ENCODE measurements at places on chromosomes 12 and 14.

DNA sequence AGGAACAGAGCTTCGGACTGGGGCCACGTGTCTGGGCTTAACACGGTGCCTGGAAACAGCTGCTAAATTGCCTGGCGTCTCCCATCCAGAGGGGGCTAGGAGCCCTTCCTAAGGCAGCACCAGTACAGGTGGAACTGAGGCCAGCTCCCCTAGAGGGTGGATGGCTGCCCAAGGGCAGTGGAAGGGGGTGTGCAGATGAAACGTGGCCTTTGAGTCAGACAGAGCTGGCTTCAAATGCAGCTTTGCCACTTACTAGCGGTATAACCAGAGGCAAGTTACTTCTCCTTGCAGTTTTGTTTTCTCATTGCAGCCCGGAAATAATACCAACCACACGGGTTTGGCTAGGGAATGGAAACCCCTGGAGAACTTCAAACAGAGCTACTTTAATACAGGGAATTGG is 59.3 kb upstream of the SLC24A4 start:
- no peaks in the 10 kb centered on the region for H3K27me3 ChIP-seq
- no peak overlapping the region for H3K4me3 ChIP-seq
- H3K27ac ChIP-seq, result no peak overlapping the region
- H3K4me1 ChIP-seq, result no peaks in the 10 kb centered on the region
- no peak for DNase-seq

DNA sequence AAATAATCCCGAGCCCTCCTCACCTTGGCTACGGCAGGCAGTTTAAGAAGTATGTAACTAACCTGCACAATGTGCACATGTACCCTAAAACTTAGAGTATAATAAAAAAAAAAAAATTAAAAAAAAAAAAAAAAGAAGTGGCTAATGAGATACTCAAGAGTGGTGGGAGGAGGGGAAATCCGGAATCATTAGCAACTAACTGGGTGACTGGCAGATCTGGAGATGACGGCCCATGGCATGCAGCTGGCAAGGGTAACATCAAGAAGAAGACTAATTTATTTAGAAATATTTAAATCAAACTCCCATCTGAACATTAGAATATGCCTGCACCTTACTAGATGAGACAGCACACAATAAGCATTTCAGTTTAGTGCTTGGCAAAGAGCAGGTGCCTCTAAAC is 52.3 kb upstream of the TMCC3 start:
- DNase-seq, result no peak
- H3K27ac ChIP-seq, result no peak overlapping the region
- H3K27me3 ChIP-seq, result no peaks in the 10 kb centered on the region
- H3K36me3 ChIP-seq, result no peaks in the 10 kb centered on the region
- no peak overlapping the region for H3K4me3 ChIP-seq
- H3K4me1 ChIP-seq, result no peaks in the 10 kb centered on the region

DNA sequence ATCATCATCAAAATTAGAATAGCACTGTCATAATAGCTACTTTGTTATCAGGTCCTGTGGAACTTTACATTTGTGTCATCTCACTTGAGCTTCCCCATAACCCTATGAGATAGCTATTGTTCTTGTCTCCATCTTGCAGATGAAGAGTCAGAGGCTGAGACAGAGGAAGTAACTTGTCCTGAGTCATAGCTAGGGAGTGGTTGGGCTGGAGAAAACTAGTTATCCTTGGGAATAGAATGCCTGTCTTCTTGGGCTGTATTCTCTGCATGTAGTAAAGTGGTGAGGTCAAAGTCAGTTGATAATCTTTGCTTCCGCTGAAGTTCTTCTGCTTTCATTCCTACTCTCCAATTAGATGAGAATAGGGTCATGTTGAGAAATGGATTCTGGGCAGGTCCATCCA is 117.0 kb downstream of the SMOC1 start:
- DNase-seq, result no peak
- peaks cover 11% of the 10 kb centered on the region for H3K4me1 ChIP-seq
- H3K36me3 ChIP-seq, result peaks cover 20% of the 10 kb centered on the region
- H3K27ac ChIP-seq, result no peak overlapping the region
- H3K4me3 ChIP-seq, result no peak overlapping the region

- no peaks in the 10 kb centered on the region for H3K36me3 ChIP-seq
- no peak overlapping the region for H3K4me3 ChIP-seq
- no peak overlapping the region for H3K27ac ChIP-seq
- peaks cover 26% of the 10 kb centered on the region for H3K27me3 ChIP-seq
- no peak for DNase-seq
Observed at GRCh38 chr12:55713721-55714120, 2.1 kb upstream of the BLOC1S1 start.

DNA sequence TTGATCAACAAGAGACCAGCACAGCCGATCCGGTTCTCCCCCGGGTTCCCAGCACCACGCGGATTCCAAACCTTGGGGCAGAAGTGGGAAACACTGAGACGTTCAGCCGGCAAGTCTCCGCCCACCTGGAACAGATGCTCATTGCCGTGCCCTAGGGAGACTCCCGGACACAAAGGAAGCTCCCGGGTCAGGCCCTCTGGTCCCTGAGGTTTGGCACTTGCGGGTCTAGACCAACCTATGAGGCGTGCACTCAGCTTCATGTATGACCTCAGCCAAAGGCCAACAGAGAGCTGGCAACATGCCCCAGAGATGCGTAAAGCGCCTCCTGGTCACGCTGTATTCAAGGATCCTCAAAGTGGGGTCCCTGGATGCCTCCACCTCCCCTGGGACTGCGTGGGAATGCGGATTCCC is 2.5 kb downstream of the RIMBP2 start:
- H3K4me1 ChIP-seq, result peaks cover 35% of the 10 kb centered on the region
- H3K4me3 ChIP-seq, result peak overlapping the region; percentile 71
- DNase-seq, result no peak
- peaks cover 76% of the 10 kb centered on the region for H3K27me3 ChIP-seq

GRCh38 chr14:52279408-52279807 is 11.9 kb downstream of the PTGDR start:
- no peak for DNase-seq
- no peak overlapping the region for H3K27ac ChIP-seq
- H3K4me1 ChIP-seq, result no peaks in the 10 kb centered on the region
- H3K36me3 ChIP-seq, result no peaks in the 10 kb centered on the region

GRCh38 chr14:23578560-23579310 is at the start of gene JPH4:
JPH4 (minus strand) TSS chr14:23578790; CDS start chr14:23577453, 1,337 bp downstream.
- peaks cover 16% of the 10 kb centered on the region for H3K4me1 ChIP-seq
- DNase-seq, result peak; percentile 79
- no peak within 1 kb of the TSS for H3K27ac ChIP-seq
- H3K27me3 ChIP-seq, result peaks cover 45% of the 10 kb centered on the region

DNA sequence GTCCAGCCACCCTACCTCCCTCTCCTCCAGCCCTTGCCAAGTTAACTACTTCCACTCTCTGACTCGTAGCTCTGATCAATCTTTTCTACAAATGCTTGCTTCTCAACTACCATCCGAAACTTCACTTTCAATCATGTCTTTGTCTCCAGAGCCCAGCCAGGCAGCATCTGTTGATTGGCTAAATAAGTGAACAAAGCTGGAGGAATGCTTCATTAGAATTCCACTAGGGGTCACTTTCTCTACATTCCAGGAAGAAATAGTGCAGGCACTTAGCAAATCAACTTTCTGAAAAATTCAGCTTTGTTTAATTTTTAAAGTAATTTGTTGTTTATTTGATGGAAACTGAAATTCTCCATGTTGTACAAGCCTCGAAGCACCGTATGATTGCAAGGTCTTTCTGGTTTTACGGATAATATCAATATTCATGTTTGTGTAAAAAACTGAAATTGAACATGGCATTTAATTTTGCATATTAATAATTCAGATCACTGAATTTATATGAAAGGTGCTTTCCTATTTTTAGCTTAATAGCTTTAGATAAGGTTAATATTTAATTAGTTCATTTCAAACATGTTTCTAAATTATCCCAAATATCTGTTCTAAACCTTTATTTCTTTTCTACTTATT is 32.4 kb upstream of the HELB start:
- H3K4me1 ChIP-seq, result peaks cover 3% of the 10 kb centered on the region
- H3K36me3 ChIP-seq, result no peaks in the 10 kb centered on the region
- no peaks in the 10 kb centered on the region for H3K27me3 ChIP-seq
- H3K27ac ChIP-seq, result no peak overlapping the region

- H3K36me3 ChIP-seq, result no peaks in the 10 kb centered on the region
- no peak overlapping the region for H3K4me3 ChIP-seq
- no peaks in the 10 kb centered on the region for H3K4me1 ChIP-seq
- H3K27ac ChIP-seq, result no peak overlapping the region
- no peak for DNase-seq
Observed at GRCh38 chr14:33985242-33985641, 34.4 kb upstream of the EGLN3 start.

DNA sequence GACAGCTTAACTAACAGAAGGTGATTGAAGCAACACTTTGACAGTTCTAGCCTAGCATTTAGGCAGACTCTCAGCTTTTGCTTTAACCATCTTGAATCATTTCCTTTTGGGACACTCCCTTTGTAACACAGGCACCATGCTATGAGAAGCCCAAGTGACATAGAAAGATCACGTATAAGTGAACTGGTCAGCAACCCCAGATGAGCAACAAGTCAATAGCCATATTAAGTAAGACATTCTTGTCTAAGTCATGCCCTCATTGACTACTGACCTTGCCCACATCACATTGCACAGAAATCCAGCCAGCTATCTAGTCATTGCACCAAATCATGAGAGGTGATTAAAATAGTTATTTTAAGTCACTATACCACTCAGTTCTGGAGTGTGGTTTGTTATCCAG is 476.8 kb downstream of the TRHDE start:
- no peak overlapping the region for H3K4me3 ChIP-seq
- no peak overlapping the region for H3K27ac ChIP-seq
- no peaks in the 10 kb centered on the region for H3K36me3 ChIP-seq
- no peaks in the 10 kb centered on the region for H3K4me1 ChIP-seq
- H3K27me3 ChIP-seq, result no peaks in the 10 kb centered on the region
- no peak for DNase-seq

- peak overlapping the region; percentile 51 for H3K27ac ChIP-seq
- H3K4me3 ChIP-seq, result no peak overlapping the region
- no peak for DNase-seq
- H3K4me1 ChIP-seq, result peaks cover 37% of the 10 kb centered on the region
Observed at GRCh38 chr12:108666401-108666881, 32.7 kb upstream of the SELPLG start.

GRCh38 chr14:37563189-37563588 is 31.9 kb downstream of the FOXA1 start:
- no peaks in the 10 kb centered on the region for H3K36me3 ChIP-seq
- no peaks in the 10 kb centered on the region for H3K27me3 ChIP-seq
- no peak for DNase-seq
- no peak overlapping the region for H3K4me3 ChIP-seq
- H3K27ac ChIP-seq, result no peak overlapping the region

DNA sequence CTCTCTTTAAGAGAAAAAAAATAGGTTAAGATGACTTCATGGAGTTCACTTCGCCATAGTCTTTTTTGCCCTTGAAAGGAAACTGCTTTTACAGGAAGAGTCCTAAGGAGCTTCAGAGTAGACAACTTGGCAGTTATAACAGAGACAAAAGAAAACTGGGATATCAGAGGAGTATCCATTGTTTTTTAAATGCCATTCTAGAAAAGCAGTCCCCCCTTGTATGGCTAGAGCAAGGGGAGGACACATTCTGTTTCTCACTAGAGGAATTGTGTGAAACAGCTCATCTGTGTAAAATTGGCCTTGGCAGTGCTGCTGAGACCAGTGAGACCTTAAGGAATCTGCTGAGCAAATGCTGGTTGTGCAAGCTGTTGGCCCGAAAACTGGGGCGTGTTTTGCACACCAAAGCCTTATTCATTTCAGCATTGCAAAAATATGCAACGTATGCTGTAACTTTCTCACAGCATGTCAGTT is 128.0 kb downstream of the GPR135 start:
- H3K36me3 ChIP-seq, result no peaks in the 10 kb centered on the region
- H3K4me1 ChIP-seq, result peaks cover 51% of the 10 kb centered on the region
- no peaks in the 10 kb centered on the region for H3K27me3 ChIP-seq
- peak; percentile 15 for DNase-seq
- no peak overlapping the region for H3K4me3 ChIP-seq
- H3K27ac ChIP-seq, result no peak overlapping the region

GRCh38 chr12:49622501-49623141 is 740 bp upstream of the PRPF40B start:
- no peaks in the 10 kb centered on the region for H3K36me3 ChIP-seq
- peak; percentile 58 for DNase-seq
- no peak overlapping the region for H3K27ac ChIP-seq

- H3K36me3 ChIP-seq, result no peaks in the 10 kb centered on the region
- no peak overlapping the region for H3K27ac ChIP-seq
- peaks cover 15% of the 10 kb centered on the region for H3K4me1 ChIP-seq
- peak overlapping the region; percentile 81 for H3K4me3 ChIP-seq
- H3K27me3 ChIP-seq, result no peaks in the 10 kb centered on the region
Observed at GRCh38 chr14:24094841-24095270, 745 bp downstream of the PCK2 start.

DNA sequence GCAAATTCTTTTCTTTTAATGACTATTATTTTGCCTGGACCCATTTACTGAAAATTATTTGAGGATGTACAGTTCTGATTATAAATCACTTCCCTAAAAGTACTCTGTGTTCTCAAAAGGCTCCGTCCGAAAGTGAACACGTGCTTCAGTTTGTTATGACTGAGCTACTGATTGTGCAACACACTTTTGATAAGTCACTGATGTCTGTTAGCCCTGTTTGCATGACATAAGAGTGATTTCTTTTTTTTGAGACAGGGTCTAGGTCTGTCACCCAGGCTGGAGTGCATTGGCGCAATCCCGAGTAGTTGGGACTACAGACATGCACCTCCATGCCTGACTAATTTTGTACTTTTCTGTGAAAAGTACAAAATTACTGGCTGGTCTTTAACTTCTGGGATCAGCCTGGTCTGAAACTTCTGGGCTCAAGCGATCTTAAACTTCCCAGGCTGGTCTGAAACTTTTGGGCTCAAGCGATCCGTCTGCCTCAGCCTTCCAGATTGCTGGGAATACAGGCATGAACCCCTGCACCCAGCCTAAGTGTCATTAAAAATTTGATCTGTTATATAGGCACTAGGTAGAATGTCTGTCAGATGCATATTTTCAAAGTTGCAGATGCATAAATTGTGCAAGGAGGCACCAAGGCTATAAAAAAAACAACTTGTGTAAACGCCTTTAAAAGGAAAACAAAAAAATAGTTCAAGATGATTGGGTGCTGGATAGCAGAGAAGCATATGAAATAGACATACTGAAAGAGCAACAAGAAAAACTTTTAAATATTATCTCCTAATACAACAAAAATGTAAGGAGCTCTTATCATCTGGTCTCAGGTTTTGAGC is 111.5 kb downstream of the SRGAP1 start:
- H3K4me1 ChIP-seq, result no peaks in the 10 kb centered on the region
- H3K4me3 ChIP-seq, result no peak overlapping the region
- no peaks in the 10 kb centered on the region for H3K27me3 ChIP-seq
- H3K36me3 ChIP-seq, result no peaks in the 10 kb centered on the region

DNA sequence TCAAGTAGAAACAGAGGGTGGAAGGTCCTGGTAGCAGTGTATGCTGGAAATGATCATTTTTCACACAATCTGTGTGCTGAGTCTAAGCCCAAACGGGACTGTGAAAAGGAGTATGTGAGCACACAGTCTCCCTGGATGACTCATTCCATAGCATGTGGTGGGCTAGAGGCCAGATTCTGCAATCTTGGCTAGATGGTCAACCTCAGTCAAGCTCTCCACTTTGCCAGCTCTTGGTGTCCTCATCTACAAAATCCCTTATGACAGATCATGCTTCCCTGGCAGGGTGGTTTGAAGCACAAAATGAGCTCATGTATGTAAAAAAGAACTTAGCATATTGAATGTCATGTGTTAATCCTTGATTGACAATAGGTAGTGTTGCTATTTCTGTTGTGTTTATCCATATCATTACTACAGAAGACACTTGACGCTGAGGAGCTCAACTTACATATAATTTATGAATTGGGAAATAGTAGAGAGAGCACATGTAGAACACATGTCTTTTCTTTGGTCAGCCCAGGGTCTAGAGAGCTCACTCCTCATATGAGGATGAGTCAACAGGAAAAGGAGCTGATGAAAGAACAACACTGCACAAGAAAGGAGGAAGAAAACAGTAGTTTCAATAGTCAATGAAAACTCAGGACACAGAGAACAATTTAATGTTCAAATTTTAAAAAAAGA is 517.5 kb downstream of the BCL11B start:
- H3K27me3 ChIP-seq, result no peaks in the 10 kb centered on the region
- no peaks in the 10 kb centered on the region for H3K4me1 ChIP-seq

Data from neural progenitor cell (in vitro differentiated cells).